ENCODE measurements at places on chromosomes 7 and 10.

GRCh38 chr7:68209486-68209885, 1212.9 kb downstream of the TYW1 start:
- DNase-seq: no peak

DNA sequence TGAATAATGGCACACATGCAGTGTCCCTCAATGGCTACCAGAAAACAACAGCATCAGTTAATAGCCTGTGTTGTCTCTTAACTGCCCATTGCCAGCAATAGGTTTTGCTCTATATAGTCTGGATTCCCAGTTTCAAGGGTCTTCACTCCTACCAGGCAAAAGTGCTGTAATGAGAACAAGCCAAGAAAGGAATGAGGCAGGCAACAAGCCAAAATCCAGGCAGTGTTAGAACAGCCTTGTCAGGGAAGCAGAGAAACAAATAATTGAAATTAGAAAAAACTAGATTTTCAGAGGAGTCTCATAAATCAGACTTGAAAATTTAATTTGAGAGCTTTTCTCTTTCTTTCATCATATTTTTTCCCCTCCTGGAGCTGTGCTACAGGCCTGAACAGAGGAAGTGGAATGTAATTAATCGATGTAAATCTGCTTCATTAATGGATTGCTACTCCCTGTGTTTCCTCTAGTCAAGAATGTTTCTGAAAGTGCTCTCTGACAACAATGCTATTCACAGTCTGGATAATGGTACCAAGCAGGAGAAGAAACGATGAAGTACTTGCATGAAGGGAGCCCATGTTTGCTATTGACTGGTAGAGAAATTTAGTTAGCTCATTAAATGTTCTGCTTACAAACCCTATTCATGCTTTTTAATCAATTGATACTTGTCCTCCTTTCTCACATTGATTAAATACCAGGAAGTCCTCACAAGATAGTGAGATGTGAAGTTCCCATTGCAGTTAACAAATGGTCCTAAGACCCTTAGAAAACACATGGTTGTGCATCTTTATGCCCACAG, 202.0 kb upstream of the LRRTM3 start:
- DNase-seq: no peak

DNA sequence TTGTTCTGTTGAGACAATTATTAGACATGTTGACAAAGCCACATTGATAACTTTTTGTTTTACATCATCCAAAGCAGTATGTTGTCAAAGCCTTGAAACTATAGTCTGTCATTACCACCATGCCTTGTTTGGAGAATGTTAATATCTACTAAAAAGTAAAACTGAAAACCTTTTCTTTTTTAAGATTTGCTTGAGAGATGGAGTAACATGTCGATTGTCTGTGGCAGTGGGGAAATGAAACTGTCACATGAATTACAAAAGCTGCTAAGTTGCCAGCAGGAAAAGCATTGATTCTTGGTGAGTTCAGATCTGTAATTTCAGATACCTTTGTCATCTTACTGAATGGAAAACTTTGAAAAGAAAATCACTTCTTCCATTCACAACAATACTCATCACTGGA, 69.1 kb downstream of the TFPI2 start:
- DNase-seq: no peak

GRCh38 chr7:7251742-7252141, 69.4 kb downstream of the C1GALT1 start:
- no peak for DNase-seq

DNA sequence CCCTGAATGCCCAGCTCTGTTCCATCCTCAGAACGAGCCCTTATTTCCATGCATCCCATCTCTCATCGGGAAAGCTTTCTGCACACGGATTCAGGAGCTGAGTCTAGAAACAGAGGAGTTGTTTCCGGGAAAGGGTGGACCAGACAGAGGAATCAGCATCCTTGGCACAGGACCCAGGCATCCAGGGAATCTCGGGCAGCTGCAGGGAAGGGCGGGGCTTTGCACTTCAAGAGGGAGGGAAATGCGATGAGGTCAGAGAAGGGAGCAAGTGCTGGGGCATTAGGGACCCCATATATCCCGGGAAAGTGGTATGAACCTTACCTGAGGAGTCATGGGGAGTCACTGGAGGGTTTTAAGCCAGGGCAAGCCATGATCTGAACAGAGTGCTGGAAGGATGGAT, 68.5 kb downstream of the NPTX2 start:
- no peak for DNase-seq

- no peak for DNase-seq
Observed at GRCh38 chr7:124013306-124013705, 19.6 kb downstream of the TMEM229A start.
